ENCODE measurements at places on chromosomes 3 and 15.

DNA sequence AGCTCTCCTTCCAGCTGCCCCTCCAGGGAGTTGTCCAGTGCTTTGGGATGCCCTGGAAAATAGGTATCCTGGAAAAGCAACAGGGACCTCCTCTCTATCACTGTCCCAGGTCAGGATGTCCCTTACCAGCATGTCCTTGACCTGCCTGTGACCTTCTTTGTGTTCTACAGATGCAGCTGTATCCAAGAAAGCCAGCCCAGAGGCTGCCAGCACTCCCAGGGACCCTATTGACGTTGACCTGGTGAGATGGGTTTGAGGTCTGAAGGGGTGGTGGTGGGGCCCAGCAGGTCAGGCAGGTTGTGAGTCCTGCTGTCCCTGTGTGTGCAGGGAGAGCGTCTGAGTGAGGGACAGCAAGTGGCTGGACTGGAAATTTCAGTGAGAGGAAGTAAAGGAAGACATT, 30.2 kb downstream of the PML start:
- no peak for DNase-seq

- no peak for DNase-seq
Observed at GRCh38 chr15:101120987-101121386, 130.9 kb downstream of the CHSY1 start.

DNA sequence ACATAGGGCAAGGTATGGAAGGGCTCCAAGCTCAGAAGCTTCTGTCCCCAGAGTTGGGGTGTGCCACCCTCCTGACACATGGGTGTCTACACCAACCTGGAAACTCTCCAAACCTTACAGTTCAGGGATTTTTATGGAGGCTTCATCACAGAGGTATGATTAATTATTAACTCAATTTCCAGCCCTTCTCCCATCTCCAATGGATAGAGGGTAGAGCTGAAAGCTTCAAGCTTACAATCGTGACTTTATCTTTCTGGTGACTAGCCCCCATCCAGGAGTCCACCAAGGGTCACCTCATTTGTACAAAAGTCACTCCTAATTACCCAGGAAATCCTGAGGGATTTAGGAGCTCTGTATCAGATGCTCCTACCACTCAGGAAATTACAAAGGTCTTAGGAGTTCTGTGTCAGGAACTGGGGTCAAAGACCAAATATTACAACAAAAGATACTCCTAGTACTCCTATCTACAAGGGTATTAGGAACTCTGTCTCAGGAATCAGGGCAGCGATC, 62.7 kb downstream of the TFDP2 start:
- DNase-seq: no peak

- no peak for DNase-seq
Observed at GRCh38 chr3:63954182-63954581, 42.0 kb upstream of the SCAANT1 start.

GRCh38 chr3:16086690-16087089, 87.8 kb upstream of the GALNT15 start:
- no peak for DNase-seq

- peak; percentile 1 for DNase-seq
Observed at GRCh38 chr3:71987089-71987735, 202.3 kb upstream of the PROK2 start.

DNA sequence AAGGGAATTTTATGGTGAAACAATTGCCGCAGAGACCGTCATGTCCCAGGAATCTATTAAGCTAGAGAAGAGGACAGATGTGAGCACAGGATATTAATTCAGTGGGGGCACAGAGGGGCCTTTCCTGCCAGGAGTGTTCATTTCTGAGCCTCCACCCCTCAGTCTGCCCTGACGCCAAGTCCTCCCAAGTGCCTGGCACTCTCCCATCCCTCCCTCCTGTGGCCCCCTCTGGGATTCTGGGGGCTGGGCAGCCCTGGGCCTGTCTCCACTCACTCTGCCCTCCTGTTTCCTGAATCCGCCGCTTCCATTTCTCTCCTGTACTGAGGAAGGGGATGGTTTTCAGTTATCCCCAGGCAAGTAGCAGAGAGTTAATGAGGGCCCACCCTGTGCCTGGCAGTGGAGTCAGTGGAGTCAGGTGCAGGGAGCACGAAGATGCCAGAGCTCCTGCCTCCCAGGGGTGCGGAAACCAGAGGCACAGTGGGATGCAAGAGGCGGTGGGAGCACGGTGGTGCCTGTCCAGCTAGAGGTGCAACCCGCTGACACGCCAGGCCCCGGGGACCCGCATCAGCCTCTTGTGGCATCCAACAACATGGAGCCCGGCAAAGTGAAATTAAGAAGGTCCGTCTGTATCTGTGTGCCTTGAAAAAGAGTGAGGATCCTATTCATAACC, 212.5 kb downstream of the XXYLT1 start:
- DNase-seq: no peak

- no peak for DNase-seq
Observed at GRCh38 chr15:90099868-90100831, 2.1 kb downstream of the IDH2 start.

GRCh38 chr3:52076896-52077780, 20.8 kb upstream of the DUSP7 start:
- no peak for DNase-seq

- no peak for DNase-seq
Observed at GRCh38 chr3:189375532-189375931, 203.8 kb downstream of the TPRG1 start.

DNA sequence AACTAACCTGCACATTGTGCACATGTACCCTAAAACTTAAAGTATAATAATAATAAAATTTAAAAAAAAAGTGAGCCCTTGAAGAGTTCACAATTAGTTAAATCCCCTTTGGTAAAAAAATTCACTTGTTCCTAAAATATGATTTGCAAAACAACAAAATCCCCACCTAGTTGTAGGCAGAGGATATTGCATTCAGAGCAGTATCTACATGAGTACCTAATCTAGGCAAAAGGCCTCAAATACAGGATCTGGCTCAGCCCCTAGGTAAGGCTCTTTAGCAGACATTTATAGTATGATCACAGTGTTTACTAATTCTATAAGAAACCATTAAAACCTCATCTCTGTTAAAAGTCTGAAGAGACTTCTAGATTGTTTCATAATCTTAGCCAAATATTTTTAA, 89.3 kb upstream of the CCDC80 start:
- no peak for DNase-seq

GRCh38 chr3:55486857-55487380, at the start of gene WNT5A:
Gene WNT5A (minus strand): TSS chr3:55487306. CDS start chr3:55486985, 321 bp downstream.
- no peak for DNase-seq

DNA sequence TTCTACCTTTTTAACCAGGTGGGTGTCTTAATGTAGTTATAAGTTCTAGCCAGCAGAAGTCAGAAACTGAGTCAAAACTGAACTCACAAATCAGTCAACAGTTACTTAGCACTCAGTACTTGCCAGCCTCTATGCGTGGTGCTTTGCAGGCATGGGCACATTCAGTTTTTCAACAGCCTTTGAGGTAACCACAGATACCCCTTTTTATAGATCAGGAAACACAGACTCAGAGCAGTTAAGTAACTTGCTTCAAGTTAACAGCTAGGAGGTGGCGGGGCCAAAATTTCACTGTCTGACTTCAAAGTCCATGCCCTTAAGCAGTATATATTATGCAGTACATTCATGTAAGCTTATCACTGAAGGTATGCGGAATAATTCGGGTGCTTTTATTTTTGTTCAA, 139.4 kb downstream of the FHIT start:
- DNase-seq: no peak

DNA sequence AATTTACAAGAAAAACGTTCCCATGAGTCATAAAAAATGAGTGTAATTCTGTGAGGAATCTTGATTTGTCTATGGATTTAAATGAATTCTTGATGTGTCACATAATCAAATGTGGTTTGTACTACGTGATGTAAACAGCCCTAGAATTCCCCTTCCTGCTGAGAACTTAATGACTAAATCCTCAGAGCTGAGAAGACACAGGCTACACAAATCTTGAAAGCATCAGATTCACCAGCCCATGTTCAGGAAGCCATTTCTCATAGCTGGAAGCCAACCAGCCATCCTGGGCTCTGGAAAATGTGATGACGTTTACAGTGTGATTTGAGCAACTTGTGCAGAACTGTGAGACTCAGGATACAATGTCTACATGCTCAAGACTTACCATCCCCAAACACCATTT, 193.7 kb upstream of the MME start:
- no peak for DNase-seq

- no peak for DNase-seq
Observed at GRCh38 chr3:26592451-26592850, 30.1 kb upstream of the LRRC3B start.

DNA sequence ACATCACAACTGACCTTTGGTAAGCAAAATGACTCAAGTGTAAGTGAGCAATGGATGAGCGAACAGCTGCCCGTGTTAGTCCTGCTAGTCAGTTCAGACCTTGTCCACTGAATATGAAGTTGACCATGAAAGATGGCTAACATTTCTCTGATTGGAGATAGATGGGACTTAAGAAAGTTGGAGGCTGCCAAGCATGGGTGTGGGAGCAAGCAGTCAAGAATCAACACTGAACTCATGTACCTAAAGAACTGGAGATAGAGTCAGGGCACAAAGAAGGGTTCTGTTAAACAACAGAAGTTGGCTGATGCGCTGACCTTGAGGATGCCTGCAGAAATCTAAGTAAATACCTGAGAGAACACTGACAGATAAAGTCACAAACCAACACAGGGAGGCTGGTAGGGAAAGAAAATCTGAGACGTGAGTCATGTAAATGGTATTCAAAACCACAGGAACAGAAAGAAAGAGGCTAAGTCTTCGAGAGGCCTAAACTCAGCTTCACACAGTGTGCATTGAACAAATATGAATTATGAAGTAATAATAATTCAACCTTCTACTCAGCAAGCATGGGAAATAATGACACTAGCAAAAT, 30.7 kb upstream of the ANPEP start:
- DNase-seq: no peak

GRCh38 chr15:101522621-101523559, 33.4 kb upstream of the PCSK6 start:
- DNase-seq: no peak

- peak; percentile 28 for DNase-seq
Observed at GRCh38 chr3:79983118-79983517, 215.3 kb upstream of the ROBO1 start.

DNA sequence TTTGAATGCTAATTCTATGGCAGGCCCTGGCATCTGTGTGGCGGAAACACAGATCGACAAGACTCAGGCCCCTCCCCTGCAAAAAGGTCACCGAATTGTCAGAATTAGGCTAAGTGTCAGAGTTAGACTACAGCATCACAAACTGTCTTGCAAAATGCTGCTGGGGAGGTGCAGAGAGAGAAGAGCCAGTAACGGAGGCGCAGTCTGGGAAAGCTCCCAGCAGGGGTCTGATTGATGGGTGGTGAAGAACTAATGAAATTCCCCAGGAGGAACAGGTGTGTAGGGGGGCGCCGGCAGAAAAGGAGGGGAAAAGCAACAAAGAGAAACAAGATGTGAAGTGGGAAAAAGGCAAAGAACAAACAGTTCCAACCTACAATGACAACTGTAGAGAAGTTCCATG, 72.7 kb upstream of the TAMM41 start:
- no peak for DNase-seq

DNA sequence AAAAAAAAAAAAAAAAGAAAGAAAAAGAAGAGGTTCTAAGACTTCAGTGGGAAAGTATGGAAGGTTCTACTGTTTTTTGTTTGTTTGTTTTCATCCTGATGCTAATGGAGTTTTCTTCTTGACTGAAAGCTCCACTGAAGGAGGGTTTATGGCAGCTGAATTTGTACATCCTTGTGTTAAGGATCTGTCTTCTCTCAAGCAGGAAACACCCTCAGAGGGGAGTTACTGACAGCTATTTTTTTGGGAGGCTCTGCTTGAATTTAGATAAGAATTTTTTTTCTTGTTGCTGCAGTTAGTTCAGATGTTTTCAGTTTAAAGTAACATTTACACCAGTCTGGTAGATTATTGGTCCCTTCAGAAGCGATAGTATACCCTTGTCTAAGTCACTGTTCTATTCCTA, 325.3 kb downstream of the ROBO2 start:
- DNase-seq: no peak

DNA sequence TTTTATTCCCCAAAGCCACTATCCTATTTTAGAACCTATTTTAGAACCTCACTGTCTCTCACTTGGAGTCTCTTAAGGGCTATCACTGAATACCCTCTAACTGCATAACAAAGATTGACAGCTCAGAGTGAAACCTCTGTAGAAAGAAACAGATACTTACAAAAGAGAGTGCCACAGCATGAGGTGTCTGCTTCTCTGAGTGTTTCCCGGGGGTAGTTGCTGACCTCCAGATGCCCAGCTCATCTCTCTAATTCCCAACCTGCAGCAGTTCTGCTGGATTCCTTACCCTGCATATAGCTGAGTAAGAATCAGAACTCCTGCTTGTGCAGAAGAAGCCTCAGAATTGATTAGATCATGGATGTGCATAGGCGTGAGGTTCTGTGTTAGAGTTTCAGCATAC, 34.5 kb downstream of the P3H2 start:
- no peak for DNase-seq

GRCh38 chr3:166282931-166283330, 445.7 kb upstream of the BCHE start:
- DNase-seq: no peak

DNA sequence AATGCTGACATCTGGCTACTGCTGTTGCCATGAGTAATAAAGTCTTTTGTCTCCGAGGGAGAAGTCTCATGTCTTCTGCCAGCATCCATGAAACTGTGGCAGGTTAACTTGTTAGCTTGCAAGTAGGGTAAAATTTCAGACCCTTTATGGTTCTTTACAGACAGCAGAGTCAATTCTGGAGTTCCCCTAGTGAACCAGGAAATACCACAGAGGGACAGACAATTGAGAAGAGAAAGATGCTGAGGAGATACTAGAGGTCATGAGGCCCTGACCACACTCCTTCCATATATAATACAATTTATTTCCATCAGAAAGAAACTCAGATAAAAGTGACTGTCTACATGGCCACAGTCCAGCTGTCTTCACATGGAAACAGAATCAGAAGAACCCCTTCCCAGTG, 38.1 kb downstream of the NMNAT3 start:
- no peak for DNase-seq

- DNase-seq: no peak
Observed at GRCh38 chr3:60055765-60056164, 1005.9 kb upstream of the CFAP20DC start.

GRCh38 chr3:151940481-151940880, 67.0 kb downstream of the SUCNR1 start:
- no peak for DNase-seq

GRCh38 chr15:94381384-94381783, 150.0 kb downstream of the MCTP2 start:
- DNase-seq: no peak

- DNase-seq: no peak
Observed at GRCh38 chr3:32421185-32421584, 29.5 kb downstream of the CMTM7 start.

GRCh38 chr15:90638963-90639362, 78.2 kb upstream of the BLM start:
- no peak for DNase-seq
